ENCODE measurements at places on chromosomes 11 and 22.
A peak's percentile ranks its signal among the peaks of the same experiment; 100 is the strongest.

DNA sequence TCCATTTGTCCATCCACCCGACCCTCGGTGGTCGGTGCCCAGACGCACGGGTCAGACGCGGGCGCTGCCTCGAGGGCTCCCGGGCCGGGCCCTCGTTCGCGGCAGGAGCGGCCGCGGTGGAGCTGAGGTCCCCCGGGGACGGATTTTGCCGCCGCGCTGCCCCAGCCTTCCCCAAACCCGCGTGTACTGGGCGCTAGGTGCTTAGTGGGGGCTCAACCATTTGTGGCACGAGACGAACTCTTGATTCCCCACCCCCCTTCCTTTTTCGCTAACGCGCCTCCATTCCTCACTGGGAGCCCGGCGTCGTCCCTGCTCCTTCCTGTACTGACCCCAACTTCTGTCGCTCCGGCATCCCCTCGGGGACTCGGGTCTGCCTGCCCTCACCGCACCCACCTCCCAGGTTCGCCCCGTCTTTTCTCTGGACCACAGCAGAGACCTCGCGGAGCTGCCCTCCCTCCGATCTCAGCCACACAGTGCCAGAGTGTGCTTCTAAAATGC lies 789 bp upstream of the CBX7 start:
- DNase-seq = no peak

DNA sequence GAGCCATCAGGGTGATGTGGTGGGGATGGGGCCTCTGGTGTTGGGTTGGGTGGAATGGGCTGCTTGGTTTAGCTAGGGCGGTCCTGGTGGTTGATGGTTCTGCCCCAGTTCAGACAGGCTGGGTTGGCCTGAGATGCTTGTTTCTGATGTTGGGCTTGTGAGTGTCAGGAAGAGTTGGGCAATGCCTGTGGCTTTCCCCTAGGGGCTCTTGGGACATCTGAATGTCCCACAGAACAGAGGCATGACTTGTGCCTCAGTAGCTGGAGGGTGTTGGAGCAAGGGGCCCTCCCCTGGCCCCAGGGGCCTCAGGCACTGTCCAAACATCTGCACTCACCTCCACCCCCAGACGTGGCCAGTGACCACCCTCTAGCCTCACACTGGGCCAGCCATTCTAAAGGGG lies 14.0 kb upstream of the CTSD start:
- DNase-seq = no peak

DNA sequence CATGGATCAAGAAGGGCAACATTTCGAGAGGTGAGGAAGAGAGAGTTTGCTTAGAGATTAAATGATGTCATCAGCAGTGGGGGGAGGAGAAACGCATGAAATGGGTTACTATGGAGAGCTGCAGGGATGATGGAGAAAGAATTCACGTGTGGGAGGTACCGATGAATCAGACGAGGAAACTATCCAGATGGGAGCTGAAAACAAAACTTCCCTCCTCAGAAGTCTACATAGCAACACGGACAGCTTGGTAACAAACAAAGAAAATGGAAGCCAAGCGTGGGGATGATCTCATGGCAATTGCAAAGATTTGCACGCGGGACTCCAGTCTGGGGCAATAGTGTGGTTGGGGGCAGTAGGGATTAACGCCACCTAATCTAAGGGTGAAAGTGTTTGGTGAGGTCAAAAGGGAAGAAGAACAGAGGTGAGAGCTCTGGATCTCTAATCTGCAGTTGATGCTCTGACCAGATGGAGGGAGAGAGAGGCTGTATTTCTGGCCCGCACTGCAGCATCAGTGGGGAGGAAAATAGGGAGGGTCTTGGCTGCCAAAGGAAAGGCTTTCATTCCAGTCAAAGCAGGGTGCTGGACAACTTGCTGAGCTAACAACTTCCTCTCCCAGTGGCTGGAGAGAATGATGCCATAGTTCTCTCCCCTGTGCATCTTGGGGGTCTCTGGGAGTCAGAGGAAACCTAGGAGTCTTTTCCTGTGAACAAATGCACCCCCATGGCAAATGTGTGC lies 43.4 kb upstream of the CSNK2A3 start:
- no peak for DNase-seq

GRCh38 chr11:23948851-23949250 lies 548.0 kb upstream of the LUZP2 start:
- no peak for DNase-seq

- DNase-seq = no peak
These were observed 55.0 kb upstream of the DEPDC7 start for GRCh38 chr11:32960553-32961164.

GRCh38 chr11:122398851-122399250 lies 256.7 kb upstream of the UBASH3B start:
- no peak for DNase-seq

GRCh38 chr11:119905162-119905561 lies 176.2 kb upstream of the NECTIN1 start:
- no peak for DNase-seq

DNA sequence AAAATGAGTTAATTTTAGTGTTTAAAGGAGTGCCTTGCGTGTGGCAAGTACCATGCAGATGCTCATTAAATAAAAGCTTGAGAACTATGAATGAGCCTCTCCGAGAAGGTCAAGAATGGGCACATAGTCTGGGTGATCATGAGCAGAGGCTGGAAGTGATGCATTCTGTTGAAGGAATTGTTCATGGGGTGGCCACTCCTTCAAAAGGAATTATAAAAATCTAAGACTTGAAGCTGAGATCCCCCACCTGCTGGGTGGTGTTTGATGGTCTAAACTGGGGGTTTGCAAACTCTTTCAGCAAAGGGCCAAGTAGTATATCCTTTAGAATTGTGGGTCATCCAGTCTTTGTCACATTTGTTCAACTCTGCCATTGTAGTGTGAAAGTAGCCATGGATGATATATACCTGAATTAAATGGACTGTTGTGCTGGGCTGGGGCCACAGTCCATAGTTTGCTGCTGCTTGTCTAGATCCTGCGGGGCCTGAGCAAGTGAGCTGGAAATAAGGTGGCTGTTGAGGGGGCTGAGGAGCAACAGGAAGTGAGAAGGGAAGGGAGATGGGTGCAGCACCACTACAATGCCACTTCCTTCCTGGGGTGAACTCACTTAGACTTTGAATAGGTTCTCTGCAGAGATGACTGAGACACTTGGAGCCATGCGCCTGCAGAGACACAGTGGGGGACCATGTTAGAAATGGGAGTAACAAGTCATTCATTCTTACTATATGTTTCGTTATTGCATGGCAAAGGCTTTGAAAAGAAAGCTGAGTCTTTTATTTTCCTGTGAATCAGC lies 179.0 kb downstream of the SNX19 start:
- no peak for DNase-seq

- DNase-seq = peak; percentile 78
These were observed 96.4 kb downstream of the KIAA1671 start for GRCh38 chr22:25048659-25049647.

DNA sequence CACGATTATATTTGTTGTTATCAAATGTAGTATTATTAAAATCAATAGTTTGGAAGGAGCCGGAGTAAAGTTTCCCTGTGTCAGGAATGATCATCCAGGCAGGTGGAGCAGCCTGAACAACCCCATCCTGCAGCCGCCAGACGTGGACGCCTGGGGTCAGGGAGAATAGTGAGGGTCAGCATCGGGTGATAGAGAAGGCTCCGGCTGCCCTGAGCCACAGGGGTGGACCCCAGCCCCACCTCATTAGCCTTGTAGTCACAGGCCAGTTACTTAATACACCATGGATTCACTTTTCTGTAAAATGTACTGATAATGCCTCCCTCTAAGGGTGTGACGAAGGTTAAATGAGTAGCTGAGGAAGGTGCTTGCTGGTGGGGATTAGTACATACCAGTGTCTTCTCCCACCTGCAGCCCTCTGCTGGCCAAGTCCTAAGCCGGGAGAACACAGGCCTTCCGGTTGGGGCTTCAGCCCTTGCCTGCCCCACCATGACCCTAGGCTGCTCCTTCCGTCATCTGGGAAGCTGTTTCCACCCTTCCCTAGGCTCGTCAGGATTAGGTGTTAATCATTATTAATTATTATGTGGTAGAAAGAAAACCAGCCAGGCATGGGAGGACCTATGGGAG lies 14.9 kb downstream of the TMEM121B start:
- no peak for DNase-seq

- no peak for DNase-seq
These were observed 35.9 kb upstream of the LYVE1 start for GRCh38 chr11:10604340-10604748.

- no peak for DNase-seq
These were observed 1.3 kb upstream of the INSC start for GRCh38 chr11:15113381-15113780.

GRCh38 chr22:42500836-42501179 lies 18.8 kb downstream of the RRP7A start:
- no peak for DNase-seq

DNA sequence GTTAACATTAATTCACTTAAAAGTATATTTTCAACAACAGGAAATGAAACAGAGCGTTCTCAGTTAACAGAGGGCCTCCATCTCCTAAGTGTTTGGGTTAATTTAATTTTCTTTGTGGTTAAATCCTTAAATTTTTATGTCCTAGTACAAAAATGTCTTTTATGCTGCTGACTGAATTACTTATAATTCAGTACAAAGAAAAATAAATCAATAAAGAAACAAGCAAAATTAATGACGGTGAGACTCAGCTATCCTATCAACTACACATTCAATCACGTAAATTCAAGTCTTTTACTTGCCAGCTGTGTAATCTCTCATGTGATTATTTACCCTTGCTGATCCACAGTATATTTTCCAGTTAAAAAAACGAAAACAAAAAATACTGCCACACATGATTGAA lies 81.4 kb downstream of the BBOX1 start:
- DNase-seq = no peak

- DNase-seq = no peak
These were observed 70.2 kb downstream of the NOX4 start for GRCh38 chr11:89420981-89421380.

DNA sequence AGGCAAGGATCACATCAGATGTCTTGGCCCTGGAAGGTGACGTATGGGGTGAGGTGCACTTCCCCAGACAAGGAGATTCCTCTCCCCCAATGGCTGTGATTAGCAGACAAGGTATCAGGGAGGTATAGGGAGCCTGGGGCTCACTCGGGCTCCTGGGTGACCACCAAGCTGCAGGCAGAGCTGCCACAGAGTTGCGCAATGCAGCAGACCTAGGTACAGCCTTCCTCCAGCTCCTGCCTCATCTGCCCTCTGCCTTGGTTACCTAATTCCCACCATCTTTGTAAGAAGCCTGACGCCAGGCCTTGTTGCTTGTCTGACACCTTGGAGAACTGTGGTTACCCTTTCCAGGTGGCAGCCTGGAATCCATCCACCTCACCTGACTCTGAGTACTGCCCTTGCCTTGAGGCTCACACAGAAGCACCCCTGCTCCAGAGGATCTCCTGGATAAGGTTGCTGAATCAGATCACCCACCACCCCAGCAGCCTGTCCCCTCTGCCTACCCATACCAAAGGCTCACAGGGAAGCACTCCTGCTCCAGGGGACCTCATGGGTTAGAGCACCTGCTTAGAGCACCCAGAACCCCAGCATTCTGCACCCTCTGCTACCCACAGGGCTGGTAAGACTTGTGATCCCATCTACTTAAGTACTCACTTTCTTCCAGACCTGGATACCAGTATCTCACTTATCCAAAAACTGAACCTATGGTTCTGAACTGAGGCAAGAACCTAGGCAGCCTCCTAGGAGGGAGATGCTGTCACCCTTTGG lies 40.4 kb downstream of the GAB4 start:
- DNase-seq = no peak

DNA sequence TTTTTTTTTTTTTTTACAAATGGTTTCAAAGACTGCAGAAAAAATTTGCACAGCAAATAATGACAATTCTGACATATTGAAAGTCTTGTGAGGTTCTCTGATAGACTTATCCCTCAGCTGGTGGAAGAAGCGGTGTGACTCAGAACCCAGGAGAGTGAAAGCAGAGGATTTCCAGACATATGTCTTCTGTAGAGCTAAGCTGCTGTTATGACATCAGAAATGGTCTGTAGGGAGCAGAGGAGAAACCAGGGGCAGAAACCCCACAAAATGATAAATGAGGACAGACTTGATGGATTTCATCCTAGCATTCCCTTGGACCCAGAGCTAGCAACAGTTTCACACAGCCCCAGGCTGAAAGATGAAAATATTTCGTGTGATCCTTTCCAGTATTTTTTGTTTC lies 582.6 kb downstream of the METTL15 start:
- DNase-seq = no peak

Measured in body of pancreas (tissue), 4 donors.